Stimulated activated CD8-positive, alpha-beta memory T cell treated with anti-CD3 and anti-CD28 coated beads, Interleukin-7, amount 100 ng/mL, for 1 hour (primary cell): ENCODE measurements at places on chromosomes 3 and 15.

- DNase-seq: no peak
These were observed 7.0 kb upstream of the DMXL2 start for GRCh38 chr15:51629612-51630011.

GRCh38 chr15:70336425-70337009 is 238.8 kb upstream of the TLE3 start:
- no peak for DNase-seq

- DNase-seq: no peak
These were observed 7.2 kb downstream of the DNASE1L3 start for GRCh38 chr3:58203541-58203940.

- no peak for DNase-seq
These were observed 61.5 kb downstream of the OSBPL10 start for GRCh38 chr3:31919528-31919927.

DNA sequence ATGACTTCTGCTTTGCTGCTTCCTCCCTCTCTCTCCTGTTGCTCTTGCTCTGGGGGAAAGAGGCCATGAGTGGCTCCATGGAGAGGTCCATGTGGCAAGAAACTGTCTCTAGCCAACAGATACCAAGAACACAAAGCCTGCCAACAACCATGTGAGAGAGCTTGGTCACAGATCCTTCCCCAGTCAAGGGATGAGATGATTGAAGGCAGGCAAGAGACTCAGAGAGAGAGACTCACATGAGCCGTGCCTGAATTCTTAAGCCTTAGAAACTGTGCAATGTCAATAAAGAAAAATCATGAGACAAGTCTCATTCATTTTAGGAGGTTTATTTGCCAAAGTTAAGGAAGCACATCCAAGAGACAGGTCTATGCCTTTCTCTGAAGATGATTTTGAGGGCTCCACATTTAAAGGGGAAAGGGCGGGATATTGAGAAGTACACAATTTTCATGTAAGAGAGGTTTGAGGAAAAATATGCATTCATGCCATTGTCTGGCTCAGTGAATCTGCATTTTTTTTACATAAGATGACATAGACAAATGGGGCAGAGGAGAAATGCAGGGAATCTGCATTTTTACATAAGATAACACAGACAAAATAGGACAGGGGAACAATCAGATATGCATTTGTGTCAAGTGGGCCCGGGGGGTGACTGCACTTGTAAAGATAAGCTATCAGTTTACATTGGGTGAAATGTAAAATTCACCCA is 59.5 kb upstream of the SUCLG2 start:
- DNase-seq: no peak

DNA sequence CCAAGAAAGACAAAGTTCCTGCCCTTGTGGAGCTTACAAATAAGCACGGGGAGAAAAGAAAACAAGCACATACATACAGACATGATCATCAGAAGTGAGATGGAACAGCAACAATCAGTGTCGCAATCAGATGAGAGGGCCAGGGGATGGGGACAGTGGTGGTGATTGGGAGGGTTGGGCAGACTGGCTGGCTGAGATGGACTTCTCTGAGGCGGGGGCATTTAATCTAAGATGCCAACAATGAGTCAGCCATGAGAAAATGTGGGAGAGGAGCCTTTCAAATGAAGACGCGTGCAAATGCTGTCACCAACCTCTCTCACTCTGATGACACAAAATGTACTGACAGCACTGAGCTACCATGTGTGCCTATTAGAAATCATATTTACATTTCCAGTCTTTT is 81.4 kb downstream of the NCEH1 start:
- DNase-seq: no peak

- no peak for DNase-seq
These were observed 3.7 kb downstream of the EHD4 start for GRCh38 chr15:41968701-41969100.

DNA sequence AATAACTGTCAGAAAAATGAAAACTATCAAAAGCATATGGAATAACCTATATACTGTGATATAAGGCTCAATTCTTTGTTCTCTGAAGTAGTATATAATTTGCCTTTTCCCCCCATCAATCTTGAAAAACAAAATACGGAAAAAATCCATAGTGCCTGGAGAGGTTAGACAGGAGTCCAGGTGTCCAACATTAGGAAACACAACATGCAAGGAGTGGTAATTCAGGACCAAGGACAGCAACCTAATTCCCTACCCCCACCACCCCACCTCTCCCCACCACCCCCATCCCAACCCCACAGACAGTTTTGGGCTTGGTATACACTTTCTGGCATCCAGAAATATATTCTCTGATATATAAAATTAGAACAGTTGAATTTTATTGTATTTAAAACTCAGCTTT is 55.1 kb upstream of the SLC25A26 start:
- DNase-seq: no peak

DNA sequence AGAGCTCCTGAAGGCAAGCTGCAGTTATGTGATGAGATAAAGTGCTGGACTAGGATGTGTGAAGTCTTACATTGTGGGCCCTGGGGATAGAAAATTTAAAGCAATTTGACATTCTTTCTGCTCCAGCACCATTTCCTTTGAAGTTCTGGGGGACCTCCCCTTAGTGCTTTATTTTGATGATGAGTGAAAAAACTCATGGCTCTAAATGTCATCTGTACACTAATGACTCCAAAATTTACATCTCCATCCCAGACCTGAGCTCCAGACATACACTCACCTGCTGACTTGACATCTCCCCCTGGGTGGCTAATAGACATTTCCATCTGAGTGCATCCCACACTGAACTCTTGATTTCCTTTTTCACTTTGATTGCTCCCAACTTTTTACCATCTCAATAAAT is 276.4 kb downstream of the EPHB1 start:
- DNase-seq: no peak

DNA sequence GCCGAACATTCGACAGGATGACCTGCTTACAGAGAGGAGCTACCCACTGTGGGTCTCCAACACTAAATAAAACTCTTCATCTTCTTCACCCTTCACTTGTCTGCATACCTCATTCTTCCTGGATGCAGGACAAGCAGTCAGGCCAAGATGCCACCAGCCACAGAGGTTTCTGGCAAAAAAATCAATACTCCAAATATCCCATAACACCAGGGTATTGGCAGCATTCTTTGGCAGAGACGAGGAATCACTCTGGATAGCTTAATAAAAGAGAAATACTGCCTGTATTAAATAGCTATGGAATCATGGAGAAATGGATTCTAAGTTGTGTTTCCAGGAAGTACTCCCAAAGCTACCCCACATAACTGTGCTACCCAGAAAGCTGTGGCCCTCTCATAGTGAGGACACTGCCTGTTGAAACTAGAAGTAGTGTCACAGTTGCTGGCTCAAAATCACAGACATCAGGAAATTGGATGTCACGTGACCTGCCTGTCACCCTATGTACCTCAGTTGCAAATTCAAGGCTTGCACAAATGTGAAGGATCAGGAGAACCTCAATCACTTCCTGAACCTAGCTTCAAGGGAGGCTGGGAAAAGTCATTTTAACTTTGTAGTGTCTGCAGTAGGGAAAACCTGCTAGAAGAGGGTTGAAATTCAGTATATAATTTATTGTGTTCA is 11.0 kb upstream of the LRRC31 start:
- no peak for DNase-seq

- DNase-seq: no peak
These were observed 28.9 kb upstream of the RASGRP1 start for GRCh38 chr15:38593524-38593923.

- no peak for DNase-seq
These were observed 58.2 kb downstream of the HEG1 start for GRCh38 chr3:124997303-124998246.

GRCh38 chr15:63805993-63806980 is 27.5 kb downstream of the HERC1 start:
- DNase-seq: no peak

GRCh38 chr3:140816372-140817195 is 125.1 kb upstream of the SLC25A36 start:
- no peak for DNase-seq

GRCh38 chr3:41608347-41608746 is 353.6 kb downstream of the ULK4 start:
- no peak for DNase-seq

DNA sequence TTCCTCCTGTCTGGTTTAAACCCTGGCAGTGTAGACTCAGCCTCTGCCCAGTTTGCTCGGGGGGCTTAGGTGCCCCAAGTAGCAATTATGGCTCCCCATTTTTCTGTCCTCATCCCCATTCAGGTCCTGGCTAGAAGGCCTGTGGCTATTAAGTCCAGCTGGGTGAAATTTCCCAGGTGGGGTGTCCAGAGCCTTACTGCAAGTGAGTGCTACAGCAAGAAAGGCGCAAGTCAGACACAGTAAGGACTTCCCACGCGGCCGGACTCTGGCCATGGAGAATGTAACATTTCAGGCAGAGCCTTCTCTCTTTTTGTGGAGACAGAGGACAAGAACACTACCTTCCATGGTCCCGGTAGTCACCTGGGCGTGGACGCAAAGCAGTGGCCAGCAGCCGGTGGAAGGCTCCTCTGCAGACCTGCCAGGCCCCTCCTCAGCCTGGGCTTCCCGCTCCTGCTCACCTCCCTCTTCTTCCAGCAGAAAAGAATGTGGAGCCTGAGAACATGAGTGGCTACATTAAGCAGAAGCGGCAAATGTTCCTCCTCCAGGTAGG is 23.3 kb downstream of the CFAP100 start:
- DNase-seq: no peak

DNA sequence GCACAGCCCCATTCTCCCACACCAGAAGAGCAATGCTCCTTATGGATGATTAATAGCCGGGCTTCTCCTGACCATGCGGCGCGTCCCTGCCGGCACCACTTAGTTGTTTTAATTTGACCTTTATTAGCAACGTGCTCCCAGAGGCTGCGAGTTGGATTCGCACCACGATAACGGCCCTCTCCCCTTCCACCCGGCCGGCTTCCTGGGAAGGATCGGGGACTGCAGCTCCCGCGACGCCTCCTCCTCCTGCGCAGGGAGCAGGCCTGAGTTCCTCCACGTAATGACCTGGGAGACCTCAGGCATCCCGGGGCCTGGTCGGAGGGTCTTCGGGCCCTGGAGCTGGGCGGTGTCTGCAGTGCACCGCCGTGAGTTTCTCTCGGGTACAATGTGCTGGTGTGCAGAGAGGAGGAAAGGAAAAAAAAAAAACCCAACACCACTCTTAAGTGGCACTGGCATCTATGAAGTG is 243.3 kb upstream of the TOPAZ1 start:
- no peak for DNase-seq

GRCh38 chr3:131738095-131738494 is 235.3 kb upstream of the MRPL3 start:
- DNase-seq: no peak

DNA sequence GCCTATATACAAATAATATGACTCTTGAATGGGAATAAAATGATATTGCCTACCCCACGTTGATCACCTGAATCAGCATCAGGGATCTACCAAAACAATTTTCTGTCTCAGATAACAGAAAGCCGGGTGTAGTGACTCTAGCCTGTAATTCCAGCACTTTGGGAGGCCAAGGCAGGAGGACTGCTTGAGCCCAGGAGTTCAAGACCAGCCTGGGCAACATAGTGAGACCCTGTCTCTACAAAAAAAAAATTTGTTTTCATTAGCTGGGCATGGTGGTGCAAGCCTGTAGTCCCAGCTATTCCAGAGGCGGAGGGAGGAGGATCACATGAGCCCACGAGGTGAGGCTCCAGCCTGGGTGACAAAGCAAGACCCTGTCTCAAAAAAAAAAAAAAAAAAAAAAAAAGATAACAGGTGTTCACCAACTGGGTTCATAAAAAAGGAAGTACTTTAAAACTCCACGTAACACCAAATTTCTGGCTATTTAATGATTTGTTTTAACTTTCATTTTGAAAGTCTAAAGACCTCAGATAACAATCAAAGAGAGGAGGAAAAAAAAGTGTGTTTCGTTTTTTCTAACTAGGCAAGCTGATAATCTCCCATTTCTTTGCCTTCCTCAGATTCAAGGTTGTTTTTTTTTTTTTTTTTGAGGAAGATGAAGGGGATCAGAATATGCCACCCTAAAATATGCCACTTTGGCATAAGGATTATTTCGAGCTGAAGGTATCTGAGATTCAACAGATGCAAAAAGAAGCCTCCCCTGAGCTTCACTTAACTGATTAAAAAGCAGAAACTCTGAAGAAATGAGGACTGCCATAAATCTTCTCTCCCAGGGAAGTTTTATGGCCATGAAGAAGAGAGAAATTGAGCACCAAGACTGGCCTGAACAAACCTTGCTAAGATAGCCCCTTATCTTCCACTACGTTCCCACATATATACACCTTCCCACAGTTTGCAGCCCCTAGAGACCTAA is 44.1 kb downstream of the TRANK1 start:
- no peak for DNase-seq

- DNase-seq: no peak
These were observed 55.8 kb upstream of the MYO5C start for GRCh38 chr15:52351206-52351908.

DNA sequence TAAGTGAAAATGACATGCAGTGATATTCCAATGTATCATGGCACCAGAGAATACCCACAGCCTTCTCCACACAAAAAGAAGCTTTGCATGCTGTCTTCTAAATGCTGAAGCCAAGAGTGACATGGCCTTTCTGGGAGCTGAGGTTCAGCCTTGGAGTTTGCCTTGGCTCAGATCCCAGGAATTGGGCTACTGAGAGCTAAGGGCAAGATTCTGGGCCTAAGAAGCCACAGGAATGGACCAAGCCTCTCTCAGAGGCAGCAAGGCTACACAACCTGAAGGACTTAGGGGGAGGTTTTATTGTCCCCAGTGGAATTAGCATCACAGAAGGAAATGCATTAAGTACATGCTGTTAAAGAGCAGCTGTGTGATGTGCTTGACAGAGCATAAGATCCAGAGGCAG is 1078.5 kb downstream of the TUSC7 start:
- DNase-seq: no peak

DNA sequence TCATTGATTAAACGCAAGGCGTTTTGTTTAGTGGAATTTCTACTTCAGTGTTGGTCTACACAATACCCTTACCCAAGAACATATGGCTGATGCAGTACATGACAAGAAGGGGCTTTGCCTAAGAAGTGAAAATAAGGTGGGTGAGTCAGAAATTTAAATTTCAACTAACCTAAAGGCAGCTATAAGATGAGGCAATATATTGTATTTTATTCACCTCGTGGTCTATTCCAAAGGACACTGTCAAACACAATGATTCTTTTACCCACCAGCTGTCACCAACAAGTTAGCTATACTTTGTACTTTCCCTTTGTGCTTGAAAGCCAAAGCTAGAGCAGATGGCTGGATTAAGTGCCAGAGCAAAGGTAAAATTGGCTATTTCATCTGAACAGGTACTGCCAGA is 10.9 kb upstream of the SETMAR start:
- no peak for DNase-seq

- DNase-seq: no peak
These were observed 481.9 kb downstream of the FOXP1 start for GRCh38 chr3:71101626-71102025.

DNA sequence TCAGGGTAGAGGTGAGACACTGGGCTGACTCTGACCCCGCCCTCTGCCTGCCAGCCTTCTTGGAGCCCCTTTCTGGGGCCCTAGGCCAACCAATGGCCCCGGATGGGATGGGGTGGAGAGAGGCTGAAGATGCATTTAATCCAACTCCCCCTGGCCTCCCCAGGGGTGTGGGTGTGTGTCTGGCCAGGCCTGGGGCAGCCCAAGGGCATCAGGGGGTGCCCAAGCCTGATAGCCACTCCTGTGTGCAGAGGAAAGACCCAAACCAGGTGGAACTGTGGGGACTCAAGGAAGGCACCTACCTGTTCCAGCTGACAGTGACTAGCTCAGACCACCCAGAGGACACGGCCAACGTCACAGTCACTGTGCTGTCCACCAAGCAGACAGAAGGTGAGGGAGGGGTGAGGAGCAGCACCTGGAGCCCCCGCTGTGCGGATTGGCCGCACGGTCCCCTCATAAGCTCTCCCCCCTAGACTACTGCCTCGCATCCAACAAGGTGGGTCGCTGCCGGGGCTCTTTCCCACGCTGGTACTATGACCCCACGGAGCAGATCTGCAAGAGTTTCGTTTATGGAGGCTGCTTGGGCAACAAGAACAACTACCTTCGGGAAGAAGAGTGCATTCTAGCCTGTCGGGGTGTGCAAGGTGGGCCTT is 9.5 kb downstream of the SPINT1 start:
- no peak for DNase-seq
